ENCODE measurements at places on chromosomes 12 and 14.

- DNase-seq, result peak; percentile 14
Observed at GRCh38 chr12:5511644-5512600, 80.0 kb downstream of the NTF3 start.

DNA sequence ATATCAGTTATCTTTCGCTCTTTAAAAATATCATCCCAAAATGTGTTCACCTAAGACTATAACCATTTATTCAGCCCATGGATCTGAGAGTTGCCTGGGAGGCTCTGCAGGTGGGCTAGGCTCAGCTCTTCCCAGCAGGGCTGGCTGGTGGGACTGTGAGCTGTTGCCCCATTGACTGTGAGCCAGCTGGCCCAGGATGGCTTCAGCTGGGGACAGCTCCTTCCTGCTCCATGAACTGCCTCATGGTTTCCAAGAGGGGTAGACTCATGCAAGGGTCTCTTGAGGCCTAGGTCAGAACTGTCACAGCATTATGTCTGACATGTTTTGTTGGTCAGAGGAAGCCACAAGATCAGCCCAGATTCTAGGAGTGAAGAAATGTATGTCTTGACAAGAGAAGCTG is 114.1 kb upstream of the E2F7 start:
- DNase-seq, result no peak

GRCh38 chr12:109878247-109878625 is 2.1 kb downstream of the GLTP start:
- no peak for DNase-seq

DNA sequence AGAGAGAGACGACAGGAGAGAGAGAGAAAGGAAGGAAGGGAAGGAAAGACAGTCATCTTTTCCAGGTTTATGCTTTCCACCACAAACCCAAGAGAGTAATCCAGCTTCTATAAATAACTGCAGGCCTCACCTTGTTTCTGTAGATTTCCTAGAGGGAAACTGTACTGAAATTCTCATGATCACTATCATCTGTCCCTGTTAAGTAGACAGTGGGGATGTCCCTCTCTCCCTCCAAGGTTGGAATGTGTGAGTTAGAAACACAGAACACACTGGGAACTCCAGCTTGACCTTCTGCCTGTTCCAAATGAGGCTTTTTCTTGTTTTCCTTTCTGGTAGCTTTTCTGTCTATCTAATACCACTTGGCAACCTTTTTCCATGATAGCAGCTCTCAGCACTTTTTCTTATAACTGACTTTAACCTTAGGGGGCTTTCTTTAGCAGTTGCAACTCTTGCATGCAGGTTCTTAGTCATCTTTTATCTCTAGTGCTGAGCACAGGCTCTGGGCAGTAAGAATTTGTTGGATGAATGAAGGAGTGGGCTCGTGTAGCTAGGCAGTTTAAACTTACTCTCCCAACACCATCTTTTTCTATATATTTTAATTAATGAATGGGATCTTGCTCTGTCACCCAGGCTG is 22.8 kb upstream of the FBXO33 start:
- DNase-seq, result no peak

GRCh38 chr14:91128699-91129098 is 14.8 kb downstream of the DGLUCY start:
- DNase-seq, result no peak

GRCh38 chr14:72723858-72724530 is 169.9 kb downstream of the DPF3 start:
- no peak for DNase-seq

DNA sequence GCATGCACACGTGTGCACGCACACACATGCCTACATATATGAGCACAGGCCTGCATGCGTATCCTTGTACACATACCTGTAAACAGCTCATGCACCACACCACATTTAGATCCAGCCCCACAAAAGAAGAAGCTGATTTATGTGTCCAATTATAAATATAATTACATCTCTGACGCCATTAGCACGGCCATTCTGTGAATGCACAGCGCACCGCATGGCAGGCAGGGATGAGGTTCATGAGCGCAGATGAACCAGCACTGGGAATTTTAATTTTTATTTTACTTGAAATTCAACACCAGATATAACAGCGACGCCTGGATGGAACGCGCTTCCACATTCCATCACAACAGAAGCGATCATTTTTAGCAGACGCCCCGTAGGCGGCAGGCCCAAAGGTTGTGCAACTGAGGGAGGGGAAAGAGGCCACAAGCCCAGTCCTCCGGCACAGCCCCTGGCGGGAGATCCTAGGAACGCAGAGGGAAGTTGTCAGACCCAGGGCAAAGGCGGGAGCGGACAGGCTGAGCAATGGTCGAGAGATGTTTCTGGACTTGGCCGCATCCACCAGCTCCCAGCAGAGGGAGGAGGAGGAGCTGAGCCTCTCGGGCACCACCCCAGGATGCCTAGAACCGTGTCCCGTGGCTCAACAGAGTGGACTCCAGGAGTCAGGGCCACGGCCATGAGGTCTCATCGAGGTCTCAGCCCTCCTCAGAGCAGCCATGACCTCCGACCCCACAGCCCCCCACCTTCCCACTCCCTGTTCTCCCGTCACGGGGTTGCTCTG is 37.9 kb upstream of the GALNT9 start:
- DNase-seq, result no peak
